ENCODE measurements at places on chromosomes 6 and 20. TPM values are rescaled to one million over a fixed set of nuclear protein-coding genes. Genes with fewer than 3 reads are reported as not detected.

MYT1 gene
- 0.06 TPM for total RNA-seq

DNA sequence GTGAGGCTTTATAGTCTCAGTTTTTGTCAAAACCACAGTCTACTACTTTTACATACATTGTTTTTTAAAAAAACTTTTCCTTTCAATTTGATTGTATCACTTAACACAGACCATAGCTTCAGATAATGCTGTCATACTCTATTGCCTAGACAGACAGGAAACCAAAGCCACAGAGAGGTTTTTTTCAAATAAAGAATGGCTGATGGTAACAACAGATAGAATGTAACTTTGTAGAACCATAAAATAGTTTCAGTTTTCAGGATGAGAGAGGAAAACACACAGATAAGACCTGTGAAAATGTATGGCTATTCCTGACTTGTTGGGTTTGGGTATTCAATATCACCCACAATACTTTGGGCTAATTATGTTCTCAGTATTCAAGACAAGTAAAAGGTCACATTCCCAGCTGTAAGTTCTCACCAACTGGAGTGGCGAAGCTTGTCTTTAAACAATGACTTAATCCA, 94.0 kb downstream of the ADGRG6 start:
- H3K4me1 ChIP-seq = peaks cover 7% of the 10 kb centered on the region
- H3K4me3 ChIP-seq = no peak overlapping the region
- H3K27ac ChIP-seq = peak overlapping the region; percentile 54
- no peak for DNase-seq
- no peaks in the 10 kb centered on the region for H3K36me3 ChIP-seq

- H3K27ac ChIP-seq = no peak overlapping the region
- peaks cover 13% of the 10 kb centered on the region for H3K27me3 ChIP-seq
- DNase-seq = no peak
- H3K4me3 ChIP-seq = no peak overlapping the region
Observed at GRCh38 chr6:3813150-3813780, 35.9 kb upstream of the FAM50B start.

DNA sequence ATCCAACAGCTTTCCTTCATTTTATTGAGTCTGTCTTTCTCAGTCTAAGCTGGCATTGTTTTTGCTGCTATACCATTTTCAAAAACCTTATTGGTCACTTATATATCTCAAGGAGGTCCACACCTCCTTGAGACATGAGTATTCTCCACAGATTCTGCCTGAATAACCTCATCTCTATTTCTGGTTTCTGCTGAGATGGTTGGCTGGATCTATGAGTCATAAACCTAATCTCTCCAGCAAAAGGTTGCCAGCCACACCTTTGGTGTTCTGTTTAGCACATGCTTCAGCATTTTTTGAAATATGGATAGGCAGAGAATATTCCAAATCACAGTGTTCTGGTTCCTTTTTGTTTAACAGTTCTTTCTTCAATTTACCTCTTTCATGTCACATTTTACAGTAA, 40.8 kb upstream of the TMEM244 start:
- no peak for DNase-seq
- H3K4me3 ChIP-seq = no peak overlapping the region
- no peaks in the 10 kb centered on the region for H3K4me1 ChIP-seq
- H3K27me3 ChIP-seq = no peaks in the 10 kb centered on the region
- no peak overlapping the region for H3K27ac ChIP-seq
- H3K36me3 ChIP-seq = no peaks in the 10 kb centered on the region

Measured in T-cell (primary cell).